ENCODE measurements at places on chromosomes 7 and 10.

DNA sequence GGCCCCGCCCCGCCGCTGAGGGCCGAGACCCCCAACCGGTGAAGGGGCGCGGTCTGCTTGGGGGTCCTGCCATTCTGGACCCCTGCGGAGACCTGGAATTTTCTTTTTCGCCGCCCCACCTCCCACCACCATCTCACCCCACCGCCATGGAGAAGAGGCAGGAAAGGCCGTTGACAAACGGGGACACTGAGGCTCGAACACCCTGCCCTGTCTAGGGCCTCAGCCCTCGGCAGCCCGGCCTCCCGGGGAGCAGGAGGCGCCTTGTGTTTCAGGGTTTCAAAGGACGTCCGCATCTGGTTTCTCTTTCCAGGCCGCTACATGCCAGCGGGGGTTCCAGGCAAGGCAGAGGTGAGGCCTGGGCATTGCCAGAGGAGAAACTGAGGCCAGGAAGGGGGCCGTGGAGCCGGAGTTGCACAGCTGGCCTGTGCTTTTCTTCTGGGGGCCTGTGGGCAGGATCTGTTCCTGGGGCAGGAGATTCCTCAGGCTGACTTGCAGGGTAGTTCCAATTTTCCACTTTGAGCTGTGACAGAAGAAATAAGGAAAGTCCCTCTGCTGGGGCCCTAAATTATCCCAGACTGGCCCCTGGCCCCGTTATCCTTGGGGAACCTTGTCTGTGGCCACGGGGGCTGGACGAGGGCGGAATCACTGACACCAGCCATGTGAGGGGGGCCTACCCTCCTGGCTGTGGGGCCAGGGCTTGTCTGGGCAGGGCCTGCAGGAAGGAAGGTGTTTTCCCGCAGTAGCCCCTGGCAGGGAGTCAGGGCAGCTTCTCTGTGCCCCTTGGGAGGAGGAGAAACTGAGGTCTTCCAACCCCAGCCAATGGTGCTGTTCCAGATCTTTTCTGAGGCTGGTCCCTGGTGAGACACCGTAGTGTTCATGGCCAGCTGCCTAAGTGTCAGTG is 900 bp upstream of the MICALL2 start:
- DNase-seq, result no peak

DNA sequence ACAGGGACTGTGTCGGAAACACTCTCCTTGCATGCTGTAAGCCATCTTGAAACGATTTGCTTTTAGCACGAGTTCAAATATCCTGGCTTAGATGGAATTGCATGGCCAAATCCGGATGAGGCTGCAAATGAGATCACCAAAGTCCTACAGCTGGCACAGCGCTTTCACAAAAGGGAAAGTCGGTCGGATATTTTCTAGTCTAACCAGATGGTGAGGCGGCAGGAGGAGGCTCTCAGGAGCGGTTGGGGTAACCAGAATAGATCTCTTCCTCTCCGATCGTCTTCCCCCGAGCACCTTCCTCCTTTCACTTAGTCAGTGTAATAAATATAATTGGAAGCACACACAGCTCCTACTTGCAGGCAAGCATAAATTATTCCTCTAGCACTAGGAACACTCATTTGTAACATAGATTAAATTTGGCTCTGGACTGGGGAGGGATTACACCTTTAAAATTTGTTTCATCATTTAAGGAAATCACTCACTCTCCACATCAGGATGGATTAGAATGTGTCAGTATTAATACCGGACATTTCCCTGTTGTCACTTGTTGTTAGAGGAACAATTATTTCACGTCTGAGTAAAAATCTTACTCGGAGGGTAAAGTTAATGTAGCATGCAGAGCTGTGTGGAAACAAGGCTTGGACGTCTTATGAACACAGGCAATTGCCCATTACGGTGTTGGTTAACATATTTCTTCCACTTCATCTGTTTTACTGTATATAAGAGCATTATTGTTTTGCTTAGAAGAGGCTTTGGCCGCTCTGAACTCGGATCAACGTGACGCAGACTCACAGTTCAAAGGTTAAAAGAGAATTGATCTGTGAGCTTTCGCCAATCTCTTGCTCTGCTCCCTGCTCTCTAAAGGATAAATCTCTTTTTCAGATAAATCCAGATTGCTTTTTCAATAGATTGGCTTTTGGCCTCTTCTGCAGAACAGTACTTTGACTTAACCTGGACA is 857.9 kb downstream of the TYW1 start:
- no peak for DNase-seq

GRCh38 chr10:55793024-55793423 is 568.0 kb downstream of the ZWINT start:
- no peak for DNase-seq

GRCh38 chr10:121138918-121139317 is 287.8 kb downstream of the WDR11 start:
- no peak for DNase-seq

DNA sequence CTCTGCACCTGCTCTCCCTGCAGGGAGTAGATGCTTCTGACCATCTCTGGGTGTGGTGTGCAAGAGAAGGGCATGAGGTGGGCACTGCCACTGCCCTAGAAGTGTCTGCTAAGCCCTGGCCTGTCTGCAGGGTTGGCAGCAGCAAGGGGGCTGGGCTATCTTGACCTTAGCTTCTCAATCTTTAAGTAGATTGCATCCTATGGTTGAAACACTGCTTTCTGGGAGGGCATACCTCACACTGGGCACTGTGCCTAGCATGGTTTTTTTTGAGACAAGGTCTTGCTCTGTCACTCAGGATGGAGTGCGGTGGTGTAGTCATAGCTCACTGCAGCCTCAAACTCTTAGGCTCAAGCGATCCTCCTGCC is 54.9 kb downstream of the CLIP2 start:
- no peak for DNase-seq

GRCh38 chr7:140263277-140263676 is 86.5 kb upstream of the KDM7A start:
- no peak for DNase-seq

DNA sequence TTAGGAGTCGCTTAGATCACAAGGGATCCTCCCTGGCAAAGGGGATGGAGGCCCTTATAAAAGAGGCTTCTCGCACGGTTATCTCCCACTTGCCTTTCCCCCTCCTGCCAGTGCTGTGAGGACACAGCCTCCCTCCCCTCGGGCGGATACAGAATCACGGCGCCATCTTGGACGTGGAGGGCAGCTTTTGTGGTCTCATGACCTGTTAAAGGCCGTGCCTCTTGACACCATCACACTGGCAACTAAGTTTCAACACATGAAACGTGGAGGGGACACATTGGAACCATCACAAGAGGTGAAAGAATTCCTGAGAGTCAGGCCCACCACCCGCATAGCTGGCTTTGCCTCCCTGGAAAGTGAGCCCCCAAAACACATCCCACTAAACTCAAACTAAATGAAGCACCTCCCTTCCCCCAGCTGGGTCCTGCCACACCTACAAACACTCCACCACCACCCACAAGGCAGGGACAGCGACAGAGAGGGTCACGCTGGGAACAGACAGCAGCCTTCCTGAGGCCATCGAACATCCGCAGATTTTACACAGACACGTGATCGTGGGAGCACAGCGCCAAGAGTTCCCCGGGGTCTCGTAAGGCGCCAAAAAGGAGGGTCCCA is 110.6 kb downstream of the TCERG1L start:
- no peak for DNase-seq

GRCh38 chr10:124717041-124717757 is 27.0 kb downstream of the FAM53B start:
- no peak for DNase-seq

- no peak for DNase-seq
Measured at GRCh38 chr7:105250706-105251105, 138.0 kb downstream of the SRPK2 start.

DNA sequence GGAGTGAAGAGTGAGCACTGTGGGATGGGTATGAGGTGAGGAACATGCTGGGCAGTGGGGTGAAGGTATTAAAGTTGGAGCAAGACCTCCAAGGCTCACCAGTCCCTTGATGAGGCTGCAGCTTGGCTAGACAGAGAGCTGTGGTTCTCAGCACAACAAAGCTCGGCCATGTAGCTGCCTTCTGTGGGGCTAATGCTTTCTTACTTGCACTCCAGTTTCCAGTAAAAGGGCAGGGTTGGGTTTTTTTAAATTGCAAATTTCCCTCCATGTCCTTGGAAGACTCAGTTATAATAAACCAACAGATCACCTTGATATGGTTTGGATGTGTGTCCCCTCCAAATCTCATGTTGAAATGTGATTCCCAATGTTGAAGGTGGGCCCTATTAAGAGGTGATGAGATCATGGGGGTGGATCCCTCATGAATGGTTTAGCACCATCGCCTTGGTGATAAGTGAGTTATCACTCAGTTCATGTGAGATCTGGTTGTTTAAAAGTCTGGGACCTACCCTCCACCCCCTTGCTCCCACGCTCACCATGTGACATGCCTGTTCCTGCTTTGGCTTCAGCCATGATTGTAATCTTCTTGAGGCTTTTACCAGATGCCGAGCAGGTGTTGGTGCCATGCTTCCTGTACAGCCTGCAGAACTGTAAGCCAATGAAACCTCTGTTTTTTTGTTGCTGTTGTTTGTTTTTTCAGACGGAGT is 55.9 kb downstream of the ATXN7L1 start:
- no peak for DNase-seq

DNA sequence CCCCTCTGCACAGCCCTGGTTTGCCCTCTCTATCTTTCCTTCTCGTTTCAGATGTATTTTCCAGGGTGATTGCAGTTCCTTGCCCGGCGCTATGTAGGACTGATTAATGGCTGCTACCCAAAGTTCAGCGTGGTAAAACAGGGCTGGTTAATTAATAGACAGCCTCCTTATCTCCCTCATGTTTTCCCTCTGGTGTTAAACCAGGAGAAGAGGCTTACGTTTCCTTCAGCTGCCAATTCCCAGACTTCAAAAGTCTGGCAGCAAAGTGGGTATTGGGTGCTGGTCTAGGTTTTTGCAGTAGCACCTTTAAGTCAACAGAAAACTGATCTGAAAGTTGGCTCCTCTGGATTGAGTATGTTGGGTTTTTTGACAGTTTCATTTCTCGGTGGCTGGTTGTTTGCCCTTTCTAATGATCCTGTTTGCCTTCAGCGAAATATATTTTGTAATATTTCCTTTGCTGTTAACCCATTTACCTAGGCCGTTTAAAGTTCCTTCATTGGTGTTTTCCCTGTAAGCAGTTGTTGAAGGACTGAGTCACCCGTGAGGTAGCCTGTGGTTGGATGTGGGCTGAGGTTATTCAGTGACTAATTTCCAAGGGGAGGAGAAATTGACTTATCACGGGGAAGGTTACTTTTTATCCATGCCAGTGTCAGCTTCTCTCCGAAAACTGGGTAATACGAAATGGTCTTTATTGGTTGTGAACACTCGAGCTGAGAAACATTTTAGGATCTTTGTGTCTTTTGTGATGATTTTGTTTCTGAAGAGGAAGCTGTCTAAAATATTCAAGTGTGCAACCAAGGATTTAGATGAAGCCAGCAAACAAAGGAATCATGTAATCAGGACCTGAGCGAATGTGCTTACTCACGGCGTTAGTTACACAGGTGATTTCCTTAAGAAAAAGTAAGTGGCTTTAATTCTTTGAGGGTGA is 257.2 kb downstream of the KIAA1217 start:
- DNase-seq, result no peak

DNA sequence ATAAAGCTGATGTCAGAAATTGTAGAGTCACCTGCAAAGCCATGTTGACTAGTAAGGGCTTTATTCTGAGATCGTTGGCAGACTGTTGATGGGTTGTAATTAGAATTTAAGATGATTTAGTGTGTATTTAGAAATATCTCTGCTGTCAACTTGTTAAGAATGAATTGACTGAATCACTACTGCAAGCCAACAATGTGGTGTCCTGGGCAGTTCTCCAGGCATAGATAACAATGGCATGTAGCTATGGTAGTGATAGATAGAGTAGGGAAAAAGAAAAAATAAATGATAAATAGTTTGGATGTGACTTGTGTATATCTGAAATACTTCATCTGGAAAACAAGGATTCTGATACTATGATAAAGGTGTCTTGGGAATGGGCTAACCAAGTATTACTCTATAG is 640.2 kb downstream of the ARL4A start:
- DNase-seq, result no peak

DNA sequence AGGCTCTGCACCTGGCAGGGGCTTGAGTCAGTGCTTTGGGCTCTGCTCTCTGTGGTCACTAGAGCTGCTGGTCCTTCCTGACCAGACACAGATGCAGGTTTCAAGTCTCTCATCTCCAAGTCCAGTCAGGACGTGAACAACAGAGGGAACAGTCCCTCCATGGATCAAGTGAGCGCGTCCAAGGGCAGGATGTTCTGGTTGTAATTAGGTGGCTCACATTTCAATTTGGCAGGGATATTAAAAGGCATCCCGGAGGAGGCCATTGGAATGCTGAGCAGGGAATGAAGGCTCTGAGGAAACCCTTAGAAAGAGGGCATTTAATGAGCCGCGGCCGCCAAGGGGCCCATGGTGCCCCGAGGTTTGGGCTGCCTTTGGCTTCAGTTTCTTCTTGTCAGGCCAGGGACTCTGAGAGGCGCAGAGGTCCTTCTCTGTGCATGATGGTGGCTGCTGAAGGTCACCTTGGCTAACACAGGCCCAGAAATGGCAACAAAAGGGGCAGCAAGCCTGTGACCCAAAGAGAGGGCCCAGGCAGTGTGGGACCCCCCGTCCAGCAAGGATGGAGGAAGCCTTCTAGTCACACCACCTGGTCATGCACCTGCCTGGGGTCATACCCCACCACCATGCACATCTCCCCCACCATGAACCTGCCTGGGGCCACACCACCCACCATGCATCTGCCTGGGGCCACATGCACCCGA is 30.7 kb upstream of the INPP5A start:
- DNase-seq, result peak; percentile 83

DNA sequence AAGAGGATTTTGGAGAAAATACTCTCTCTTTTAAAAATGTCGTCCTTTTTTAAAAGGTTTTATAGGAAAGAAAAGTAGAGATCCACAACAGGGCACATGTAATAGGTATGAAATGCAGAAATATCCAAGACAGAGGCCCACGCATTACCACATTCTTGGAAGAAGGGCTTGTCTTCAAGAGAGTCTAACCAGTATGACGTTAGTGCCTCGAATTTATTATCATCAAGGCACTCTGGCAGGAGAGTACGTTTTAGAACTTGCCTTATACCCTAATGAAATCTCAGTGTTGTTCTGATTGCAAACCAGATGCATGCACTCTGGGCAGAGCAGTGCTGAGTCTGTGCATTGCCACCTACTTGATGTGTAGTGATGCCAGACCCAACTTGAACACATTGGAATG is 342.6 kb upstream of the NFE2L3 start:
- DNase-seq, result no peak

GRCh38 chr10:94366382-94366781 is 3.6 kb upstream of the NOC3L start:
- DNase-seq, result no peak

- DNase-seq, result no peak
Measured at GRCh38 chr7:72152161-72153131, 259.7 kb downstream of the CALN1 start.

Measured in AG09319 (cell line).